ENCODE measurements at places on chromosomes 5 and 9.
A peak's percentile ranks its signal among the peaks of the same experiment; 100 is the strongest.

DNA sequence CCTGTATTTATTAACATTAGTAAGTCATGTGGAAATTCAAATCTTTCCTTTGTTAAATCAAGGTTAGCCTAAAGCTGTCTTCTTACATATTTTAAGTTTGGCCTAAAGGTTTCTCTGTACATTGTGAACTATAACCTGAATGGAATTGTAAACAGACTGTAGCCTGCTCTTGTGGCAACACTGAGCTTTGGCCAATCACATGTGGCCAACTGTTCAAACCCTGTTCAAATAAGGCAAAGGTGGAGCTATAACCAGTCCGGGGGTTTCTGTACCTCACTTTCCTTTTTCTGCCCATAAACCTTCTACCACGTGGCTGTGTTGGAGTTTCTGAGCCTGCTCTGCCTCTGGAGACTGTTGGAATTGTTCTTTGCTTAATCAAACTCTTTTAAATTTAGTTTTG, 3.3 kb upstream of the HAPLN1 start:
- DNase-seq, result no peak

GRCh38 chr5:163347671-163348070, 89.7 kb upstream of the CCNG1 start:
- DNase-seq, result no peak

- DNase-seq, result peak; percentile 62
Measured at GRCh38 chr9:71769175-71770161, 1.2 kb upstream of the CEMIP2 start.

DNA sequence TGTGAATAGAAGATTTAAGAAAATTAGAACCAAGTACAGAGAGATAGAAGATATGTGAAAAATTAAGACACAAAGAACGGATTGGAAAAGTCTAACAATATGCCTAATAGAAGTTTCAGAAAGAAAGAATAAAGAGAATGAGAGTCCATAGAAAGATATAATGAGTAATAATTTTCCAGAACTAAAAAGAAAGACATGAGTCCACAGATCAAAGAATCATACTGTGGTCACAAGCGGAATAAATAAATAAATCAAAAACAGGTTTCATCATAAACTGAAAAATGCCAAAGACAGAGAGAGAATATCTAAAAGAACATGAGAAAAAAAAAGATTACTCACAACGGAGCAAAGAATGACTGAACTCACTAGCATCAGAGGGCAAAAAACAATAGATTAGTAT, 32.9 kb downstream of the FEM1C start:
- no peak for DNase-seq

DNA sequence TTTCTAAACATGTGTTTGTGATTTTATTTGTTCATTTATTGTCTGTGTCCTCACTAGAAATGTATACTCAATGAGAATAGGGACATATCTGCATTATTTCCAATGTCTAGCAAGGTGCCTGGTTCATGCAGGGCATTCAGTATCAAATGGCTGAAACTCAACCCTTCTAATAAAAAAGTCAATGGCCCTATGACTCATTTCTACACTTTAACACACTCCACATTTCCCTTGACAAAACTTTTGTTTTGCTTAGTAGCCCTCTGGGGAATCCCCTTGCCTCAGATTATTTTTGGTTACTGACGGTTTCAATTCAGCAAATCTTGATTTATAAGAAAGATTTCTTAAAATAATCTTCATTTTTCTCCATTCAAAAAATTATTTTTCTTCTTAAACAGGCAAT, 206.0 kb upstream of the DMRTA1 start:
- DNase-seq, result no peak

- DNase-seq, result no peak
Measured at GRCh38 chr5:178215280-178216002, 11.1 kb downstream of the HNRNPAB start.

DNA sequence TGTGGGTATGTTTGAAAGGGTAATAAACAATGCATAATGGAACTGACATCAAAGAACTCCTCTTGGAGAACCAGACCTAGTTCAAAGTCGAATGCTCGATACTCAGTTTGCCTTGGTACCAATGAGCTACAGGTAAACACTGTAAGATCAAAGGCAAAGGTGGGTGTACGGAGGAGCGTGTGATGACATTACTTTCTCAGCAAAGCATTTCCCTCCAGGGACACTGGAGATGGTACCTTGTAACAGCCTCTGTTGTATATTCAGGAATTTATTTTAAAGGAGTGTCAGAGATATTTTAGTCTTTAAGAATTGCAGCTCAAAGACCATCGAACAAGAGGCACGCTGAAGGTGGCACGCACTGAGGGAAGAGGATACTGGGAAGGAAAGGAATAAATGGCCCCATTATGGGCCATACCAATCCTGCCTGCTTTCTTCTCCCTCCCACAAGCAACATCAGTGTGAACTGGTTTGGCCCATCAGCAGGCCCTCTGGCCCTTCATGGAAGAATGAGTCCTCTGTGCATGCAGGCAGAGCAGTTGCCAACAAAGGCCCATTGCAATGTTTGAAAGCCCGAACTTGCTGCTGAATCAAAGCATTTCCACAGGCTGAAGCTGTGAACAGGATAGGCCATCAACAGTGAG, 410.2 kb downstream of the ACTL7B start:
- no peak for DNase-seq

DNA sequence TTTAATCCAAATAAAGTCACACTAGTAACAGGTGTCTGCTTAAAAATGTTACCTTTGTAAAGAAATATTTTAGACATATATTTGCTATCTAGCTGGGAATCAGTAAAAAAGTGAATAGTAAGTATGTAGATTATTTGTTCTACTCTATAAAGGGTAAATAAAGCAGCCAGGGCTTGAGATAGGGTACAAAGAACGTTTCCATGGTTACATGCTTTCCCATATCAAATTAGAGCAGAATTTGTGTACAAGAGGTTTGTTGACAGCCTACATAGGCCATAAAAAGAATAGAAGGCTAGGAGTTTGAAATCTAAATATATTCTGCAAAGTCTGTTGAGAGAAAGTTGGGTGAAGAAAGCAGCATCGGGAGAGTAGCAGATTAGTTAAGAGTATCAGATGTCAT, 160.9 kb upstream of the POU5F2 start:
- no peak for DNase-seq

- no peak for DNase-seq
Measured at GRCh38 chr9:118038713-118039112, 334.5 kb downstream of the TLR4 start.

- DNase-seq, result no peak
Measured at GRCh38 chr5:93658044-93658443, 75.0 kb downstream of the NR2F1 start.

DNA sequence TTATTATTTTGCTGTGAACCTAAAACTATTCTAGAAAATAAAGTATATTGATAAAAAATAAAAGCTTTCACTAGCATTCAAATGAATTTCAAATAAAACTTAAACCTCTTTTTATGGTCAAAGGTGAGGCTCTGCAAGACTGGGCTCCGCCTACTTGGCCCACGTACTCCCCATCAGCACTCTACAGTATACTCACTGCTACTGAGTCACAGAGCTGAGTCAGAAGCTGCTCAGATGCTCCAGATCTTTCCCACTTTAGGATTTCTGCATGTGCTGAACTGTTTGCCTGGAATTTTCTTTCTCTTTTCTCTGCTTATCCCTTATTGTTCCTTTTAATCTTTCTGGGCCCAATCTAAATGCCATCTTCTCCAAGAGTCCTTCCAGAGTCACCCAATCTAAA, 331.9 kb upstream of the CCNG1 start:
- DNase-seq, result no peak

DNA sequence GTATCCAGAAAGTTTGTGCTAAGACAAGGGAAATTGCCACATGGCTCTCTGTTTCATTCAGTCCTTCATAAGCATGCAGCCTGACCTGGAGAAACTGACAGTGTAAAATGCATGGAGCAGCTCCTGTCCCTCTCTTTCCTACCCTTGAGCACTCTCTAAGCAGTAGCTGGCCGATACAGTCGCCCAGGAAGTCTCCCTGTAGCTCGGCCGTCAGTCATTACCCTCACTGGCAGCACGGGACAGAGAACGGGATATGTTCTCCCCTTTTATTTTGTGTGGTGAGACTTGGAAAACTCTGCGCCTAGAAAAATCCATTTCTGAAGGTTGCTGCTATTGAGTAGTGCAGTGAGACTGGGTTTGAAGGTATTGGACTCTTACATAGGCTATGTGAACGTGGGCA, 56.8 kb upstream of the KCNMB1 start:
- DNase-seq, result no peak

DNA sequence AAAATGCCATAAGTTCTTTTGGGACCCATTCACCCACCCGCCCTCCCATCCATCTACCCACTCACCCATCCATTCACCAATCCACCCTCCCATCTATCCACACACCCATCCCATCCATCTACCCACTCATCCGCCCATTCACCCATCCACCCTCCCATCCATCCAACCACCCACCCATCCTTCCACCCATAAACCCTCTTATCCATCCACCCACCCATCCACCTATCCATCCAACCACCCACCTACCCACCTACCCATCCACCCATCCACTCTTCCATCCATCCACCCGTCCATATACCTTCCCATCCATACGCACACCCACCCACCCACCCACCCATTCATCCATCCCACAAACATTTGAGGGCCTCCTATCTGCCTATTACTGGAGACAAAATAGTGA, 43.3 kb downstream of the MSX2 start:
- no peak for DNase-seq

Measured in activated gamma-delta T cell (primary cell).